ENCODE measurements at places on chromosomes 2 and 18.

- no peak for DNase-seq
Observed at GRCh38 chr2:206145665-206146064, 13.6 kb downstream of the NDUFS1 start.

GRCh38 chr2:19648583-19648982 is 253.2 kb downstream of the TTC32 start:
- no peak for DNase-seq

GRCh38 chr2:224165901-224166319 is 126.8 kb upstream of the SERPINE2 start:
- DNase-seq, result no peak

- no peak for DNase-seq
Observed at GRCh38 chr2:42147641-42148274, 21.4 kb upstream of the EML4 start.

GRCh38 chr2:27177441-27178351 is 28.9 kb downstream of the TCF23 start:
- no peak for DNase-seq

Data from WERI-Rb-1 (cell line).